ENCODE measurements at places on chromosomes 12 and 14.

DNA sequence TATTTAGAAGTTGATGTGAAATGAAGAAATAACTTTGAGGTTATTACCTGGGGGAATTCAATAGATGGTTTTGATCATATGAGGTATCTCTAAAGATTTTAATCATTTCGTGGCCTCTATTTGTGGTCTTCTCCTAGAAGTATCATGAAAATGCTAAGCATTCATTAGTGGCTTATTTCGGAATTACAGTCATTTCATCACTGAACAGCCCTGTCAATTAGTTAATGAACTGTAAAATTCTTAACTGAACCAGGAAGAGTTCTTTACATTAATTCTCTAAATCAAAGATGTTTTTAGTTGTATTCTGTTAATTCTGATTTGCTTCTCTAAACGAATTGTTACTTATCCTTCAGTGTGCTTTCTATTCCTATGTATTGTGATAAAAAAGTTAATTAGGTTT lies 248.9 kb downstream of the PAX9 start:
- no peak for DNase-seq

DNA sequence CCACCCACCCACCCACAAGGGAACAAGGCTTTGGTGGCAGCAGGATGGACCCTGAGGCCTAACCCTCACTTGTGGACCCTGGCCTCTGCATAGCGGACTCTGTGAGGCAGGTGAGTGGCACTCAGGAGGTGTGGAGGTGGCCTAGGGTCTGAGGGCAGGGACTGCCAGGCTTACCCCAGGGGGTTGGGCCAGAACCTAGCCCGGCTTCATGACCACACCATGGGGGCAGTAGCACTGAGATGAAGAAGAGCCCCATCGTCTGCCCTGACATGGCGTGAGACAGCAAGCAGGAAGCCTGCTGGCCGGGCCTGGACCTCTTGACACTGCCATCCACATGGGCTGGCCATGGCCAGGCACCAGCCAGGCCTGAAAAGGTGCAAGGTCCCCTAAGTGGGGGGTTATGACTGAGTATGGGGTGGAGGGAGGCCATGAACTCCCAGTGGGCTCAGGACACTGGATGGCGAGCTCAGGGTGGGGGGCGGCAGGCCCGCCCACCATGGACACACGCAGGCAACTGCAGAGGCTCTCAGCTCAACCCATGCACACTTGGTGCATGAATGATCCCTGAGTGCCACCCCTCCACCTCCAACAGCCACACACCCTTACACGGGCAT lies 29.3 kb downstream of the JAG2 start:
- DNase-seq, result no peak

- DNase-seq, result no peak
Measured at GRCh38 chr12:97752129-97752528, 289.5 kb downstream of the RMST start.

GRCh38 chr14:90620568-90621077 lies 195.6 kb downstream of the TTC7B start:
- DNase-seq, result no peak

DNA sequence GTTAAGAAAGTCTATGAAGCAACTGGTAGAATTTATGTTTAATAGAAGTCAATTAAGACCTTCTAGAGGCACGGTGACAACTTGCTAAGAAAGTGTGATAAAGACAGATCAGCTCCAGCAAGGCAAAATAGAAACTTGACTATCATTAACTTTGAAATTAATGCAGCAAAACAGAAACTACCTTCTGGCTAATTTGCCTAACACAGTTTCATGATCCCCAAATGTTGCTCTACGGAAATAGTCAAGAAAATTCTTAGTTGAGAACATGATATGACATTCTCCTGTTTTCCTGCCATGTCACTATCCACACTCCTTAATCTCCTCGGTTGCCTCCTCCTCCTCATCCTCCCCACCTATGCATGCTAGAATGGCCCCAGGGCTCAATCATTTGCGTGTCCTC lies 4.2 kb downstream of the DENND5B start:
- no peak for DNase-seq

DNA sequence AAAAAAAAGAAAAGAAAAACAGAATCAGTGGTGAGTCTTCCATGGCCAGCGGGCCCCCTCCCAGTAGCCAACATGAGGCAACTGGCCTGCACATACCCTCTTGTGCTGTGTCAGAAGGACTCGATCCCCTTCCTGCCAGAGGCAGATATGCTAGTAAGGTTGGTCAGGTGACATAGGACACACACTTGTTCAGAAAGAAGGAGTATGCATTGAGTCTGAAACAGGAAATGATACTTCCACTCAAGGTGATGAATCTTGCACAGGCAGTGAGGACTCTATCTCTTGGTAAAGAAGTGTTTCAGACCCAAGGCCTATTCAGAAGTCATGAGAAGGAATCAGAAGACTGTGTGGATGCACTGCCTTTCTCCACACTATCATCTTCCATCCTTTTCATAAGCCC lies 269.7 kb upstream of the FAR2 start:
- no peak for DNase-seq

DNA sequence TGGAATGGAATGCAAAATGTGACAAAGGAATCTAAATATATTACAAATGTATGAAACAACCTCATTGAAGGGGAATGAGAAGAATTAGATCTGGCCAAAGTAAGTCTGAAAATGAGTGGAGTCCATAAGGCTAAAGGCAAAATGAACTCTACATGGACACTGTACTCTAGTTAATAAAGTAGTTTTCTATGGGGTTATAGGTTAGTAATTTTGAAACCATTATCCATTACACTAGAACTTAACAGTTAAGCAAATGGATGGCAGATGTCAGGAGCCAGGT lies 222.1 kb downstream of the NUAK1 start:
- no peak for DNase-seq

GRCh38 chr12:16604596-16605252 lies 1.2 kb downstream of the LMO3 start:
- peak; percentile 42 for DNase-seq

DNA sequence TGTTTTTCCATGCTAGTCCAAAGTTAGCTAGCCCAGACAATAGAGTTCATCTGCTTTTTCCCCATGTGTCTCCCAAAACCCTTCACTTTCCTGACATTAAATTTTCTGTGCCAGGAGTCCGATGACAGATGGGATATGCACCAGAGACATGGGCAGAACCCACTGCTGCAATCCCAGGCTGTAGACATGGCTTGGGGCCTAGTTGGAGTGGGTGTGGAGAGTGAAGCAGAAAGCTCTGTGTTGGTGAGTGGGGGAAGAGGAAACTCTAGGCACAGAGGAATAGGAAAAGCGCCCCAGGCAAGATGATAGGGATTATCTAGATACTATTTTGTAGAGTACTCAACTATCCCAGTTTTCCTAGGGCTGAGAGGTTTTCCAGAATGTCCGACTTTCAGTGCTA lies 4.8 kb upstream of the KRT74 start:
- no peak for DNase-seq

- no peak for DNase-seq
Measured at GRCh38 chr12:90679674-90680073, 275.3 kb downstream of the CCER1 start.

DNA sequence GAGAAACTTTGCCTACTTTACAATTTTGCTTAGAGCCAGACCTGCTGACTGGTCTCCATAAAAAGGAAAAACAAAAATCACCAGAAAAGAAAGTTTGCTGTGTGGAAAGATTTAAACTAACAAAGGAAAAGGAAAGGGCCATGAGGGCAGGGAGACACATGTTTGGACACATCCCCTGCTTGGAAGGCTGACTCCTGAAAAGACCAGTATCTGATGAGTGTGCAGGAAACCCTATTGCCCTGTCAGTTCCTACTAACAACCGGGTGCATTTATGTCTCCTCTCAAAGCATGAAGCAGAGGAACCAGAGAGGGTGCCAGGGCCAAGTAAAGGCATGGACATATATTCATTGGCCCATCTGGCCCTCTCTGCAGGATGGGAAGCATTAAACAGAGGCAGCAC lies 7.0 kb upstream of the STAB2 start:
- no peak for DNase-seq

DNA sequence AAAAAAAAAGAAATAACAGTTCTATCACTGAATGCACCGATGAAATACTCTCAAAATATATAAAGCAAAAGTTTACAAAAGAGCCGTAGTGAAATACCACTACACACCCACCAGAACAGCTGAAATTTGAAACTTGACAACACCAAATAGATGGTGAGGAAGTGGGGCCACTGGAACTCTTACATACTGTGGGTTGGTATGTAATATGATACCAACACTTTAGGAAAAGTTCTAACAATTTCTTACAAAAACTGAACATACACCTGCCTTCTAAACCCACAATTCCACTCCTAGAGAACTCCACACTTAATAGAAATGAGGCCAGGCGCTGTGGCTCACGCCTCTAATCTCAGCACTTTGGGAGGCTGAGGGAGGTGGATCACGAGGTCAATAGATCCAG lies 14.1 kb downstream of the EIF5 start:
- no peak for DNase-seq

DNA sequence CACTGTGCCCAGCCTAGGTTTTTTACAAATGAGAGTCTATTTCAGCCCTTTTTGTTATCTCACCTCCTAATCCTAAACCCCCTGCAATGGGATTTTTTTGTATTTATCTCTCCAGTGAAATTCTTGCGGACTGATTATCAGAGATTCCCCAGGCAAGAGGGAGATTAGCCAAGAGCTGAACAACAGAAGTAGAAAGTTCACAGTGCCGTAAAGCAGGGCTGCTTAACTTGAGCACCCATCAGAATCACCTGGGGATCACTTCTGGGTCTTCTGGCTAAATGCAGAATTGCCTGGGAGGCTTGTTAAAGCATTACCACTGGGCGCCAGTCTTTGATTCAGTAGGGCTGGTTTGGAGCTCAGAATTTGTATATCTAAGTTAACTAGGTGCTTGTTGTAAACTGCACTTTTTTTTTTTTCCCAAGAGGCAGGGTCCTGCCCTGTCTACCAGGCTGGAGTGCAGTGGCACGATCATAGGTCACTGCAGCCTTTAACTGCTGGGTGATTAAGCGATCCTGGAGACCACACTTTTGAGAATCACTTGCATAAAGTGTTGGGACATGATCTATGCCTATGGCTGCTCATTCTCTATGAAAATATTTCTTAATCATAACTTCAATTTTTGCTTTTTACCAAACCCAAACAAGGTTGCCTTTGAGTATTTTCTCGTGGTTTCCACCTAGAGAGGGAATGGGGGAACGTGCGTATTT lies 1.1 kb upstream of the DPPA3 start:
- DNase-seq, result no peak

DNA sequence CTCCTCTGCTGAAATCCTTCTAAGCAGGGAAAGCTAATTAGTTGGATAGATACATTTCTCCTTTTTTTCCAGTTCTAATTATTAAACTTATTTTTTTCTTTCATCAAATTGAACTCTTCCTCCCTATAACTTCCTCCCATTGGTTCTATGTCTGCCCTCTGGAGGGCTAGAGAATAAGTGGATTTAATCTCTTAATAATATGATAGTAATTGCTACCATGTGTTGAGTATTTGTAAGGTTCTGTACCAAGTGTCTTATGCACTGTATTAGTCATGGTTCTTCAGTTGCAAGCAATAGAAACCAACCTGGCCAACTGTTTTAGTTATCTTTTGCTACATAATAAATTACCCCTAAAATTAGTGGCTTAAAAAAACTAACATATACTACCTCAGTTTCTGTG lies 190.5 kb upstream of the PLXNC1 start:
- no peak for DNase-seq

- DNase-seq, result no peak
Measured at GRCh38 chr14:33738491-33738890, 212.4 kb downstream of the EGLN3 start.

DNA sequence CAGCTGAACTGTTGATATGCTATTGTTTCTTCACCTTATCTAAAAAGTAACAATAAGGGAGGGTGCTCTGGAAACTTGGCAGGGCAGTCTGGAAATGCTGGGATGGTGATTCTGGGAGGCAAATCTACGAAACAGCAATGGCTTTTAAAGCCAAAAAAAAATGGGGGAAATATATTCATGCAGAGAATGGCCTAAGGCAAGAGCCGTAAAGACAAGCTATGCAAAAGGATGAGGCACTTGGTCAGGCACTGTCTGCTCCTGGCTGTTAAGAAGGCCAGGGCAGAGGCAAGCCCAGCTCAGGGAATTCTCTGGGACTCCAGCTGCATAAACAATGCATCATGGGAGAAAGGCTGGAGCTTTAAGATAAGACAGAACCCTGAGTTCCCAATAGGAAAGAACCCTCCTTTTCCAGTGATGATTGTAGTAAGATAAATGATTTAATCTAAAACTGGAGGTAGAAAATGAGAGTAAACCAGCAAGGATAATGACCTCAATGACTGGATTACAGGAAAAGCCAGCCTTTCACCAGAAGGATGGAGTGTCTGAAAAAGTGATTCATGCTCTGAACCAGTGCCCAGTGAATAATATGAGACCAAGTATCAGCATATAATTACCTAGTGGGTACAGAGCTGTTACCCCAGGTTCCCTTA lies 46.0 kb downstream of the ITPR2 start:
- no peak for DNase-seq

DNA sequence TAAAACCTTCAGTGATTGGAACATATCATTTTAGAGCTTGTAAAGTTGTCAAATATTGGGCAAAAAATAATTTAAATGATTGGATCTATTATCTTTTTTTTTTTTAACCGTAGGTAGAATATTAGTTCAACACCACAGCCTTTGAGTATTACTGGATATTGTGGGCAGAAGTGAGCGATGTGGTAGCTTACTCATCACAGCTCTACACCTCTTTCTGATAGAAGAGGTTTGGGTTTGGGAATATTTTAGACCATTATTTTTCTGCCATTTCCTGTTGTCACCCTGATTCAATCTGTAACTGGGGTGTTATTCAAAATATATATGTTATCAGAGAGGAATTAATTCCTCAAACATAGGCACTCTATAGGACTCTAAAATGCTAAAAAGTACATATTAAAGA lies 34.8 kb upstream of the SLC38A2 start:
- DNase-seq, result no peak
